ENCODE measurements at places on chromosomes 11 and 22.

GRCh38 chr11:110566577-110566976 is 136.8 kb downstream of the FDX1 start:
- DNase-seq = no peak

DNA sequence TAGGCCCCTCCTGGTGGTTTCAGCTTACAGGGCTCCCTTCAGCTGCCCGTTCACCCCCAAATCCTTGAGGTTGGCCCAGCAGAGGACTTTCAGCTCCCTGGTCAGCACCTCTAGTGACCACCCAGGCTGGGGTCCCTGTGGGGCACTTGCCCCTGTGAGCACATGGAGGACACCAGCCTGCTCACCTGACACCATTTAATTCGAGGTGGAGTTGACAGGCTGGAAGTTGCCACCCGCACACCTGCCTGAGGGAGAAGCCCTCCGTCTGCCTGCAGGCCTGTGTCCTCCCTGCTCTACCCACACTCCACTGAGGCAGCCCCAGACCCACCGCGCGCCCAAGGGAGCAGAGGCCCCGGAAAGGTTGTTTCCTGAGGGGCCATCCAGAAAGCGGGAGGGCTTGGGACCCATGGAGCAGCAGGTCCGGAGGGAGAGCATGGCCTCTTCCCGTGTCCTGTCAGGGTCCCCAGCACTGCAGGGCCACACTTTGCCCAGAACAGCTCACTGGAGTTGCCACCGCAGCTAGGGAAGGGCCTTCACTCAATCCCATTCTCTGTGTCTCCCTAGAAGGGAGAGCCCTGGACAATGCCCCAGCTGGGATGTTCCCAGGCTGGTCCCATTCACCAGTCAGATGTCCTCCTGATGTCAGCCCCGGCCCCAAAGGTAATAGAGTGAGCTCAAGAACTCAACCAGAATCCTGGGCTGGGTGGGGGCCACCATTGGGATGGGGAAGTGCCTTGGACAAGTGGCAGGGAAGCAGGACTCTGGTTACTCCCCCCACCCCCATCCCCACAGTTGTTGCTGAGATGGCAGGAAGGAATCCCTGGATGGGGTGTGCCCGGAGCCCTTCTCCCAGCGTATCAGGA is 82.4 kb downstream of the MED15 start:
- DNase-seq = no peak

GRCh38 chr11:57306940-57307565 is 17.7 kb downstream of the TNKS1BP1 start:
- DNase-seq = no peak

GRCh38 chr11:77515483-77515882 is 41.6 kb upstream of the PAK1 start:
- no peak for DNase-seq

DNA sequence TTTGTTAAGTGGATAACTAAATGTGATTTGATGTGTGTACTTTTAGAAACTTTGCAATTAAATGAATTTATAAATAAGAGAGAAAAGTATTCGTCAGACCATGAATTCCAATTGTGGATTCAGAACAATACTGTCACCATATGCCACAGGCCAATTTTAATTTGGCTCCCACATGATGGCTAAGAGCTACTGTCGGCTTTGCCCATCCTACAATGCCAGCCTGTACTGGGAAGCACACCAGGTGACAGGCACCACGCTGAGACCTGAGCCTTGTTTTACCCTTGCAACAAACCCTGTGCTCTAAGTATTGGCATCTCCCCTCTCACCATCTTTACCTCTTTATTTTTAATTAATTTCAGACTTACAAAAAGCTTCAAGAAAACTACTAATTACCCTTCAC is 14.0 kb downstream of the RAB30 start:
- DNase-seq = no peak

- no peak for DNase-seq
Observed at GRCh38 chr11:72939031-72939430, 124.8 kb downstream of the ATG16L2 start.

GRCh38 chr11:125141178-125141577 is 23.4 kb upstream of the PKNOX2 start:
- no peak for DNase-seq

- DNase-seq = no peak
Observed at GRCh38 chr11:28481616-28482480, 373.7 kb downstream of the METTL15 start.

- no peak for DNase-seq
Observed at GRCh38 chr11:84234011-84234410, 947.8 kb upstream of the CCDC90B start.

GRCh38 chr11:10529279-10529678 is 11.7 kb downstream of the RNF141 start:
- DNase-seq = no peak

DNA sequence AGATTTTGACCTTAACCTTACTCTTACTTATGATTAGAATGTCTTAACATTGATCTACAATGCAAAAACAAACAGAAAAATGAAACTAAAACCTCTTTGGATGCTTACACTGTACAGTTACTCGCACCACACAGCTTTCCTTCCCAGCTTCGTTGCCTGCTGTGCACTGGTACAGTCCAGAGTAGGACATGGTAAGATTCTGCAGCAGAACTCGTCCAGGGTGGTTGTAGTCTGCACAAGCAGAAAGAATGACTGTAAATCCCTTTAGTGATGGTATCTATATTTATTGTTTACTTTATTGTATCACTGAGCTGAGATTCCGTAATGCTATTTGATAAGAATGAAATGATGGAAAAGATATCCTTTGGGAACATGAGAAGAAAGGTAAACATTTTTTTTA is 21.0 kb upstream of the HSPA8 start:
- DNase-seq = no peak

DNA sequence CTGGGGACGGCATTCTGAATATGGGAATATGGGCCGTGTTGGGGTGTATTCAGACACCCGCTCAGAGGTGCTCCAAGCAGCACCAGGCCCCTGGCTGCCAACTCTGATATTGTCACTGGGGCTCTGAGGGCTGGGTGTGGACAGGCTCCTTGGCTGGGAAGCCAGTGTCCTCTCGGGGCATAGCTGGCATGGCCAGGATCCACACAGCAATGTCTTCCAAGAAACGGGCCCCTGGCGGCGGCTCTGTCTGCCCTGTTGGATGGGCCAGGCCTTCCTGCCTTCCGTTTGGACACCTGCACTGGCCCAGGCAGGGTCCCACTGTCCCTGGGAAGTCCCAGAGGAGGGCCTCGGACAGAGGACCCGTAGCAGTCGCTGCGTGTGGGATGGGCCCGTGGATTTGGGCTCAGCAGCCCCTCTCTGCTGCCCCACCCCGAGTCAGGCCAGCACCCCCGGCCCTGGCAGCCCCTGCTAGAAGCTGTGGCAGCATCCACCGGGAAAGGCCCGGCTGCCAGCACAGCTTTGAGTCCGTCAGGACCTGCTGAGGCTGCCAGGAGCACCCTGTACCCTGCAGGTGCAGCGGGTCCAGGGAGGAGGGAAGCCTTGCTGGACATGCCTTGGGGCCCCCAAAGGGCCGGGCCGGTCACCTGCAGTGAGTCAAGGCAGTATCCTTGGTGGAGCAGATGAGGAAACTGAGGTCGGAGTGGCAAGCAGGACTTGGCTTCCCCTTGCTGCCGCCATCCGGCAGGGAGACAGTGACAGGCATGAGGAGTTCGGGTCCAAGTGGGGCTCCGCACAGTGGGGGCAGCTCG is 4.1 kb downstream of the PANX2 start:
- no peak for DNase-seq

- no peak for DNase-seq
Observed at GRCh38 chr11:40134820-40135570, 1324.5 kb downstream of the LRRC4C start.

- DNase-seq = no peak
Observed at GRCh38 chr22:37164505-37164887, 14.8 kb upstream of the IL2RB start.

DNA sequence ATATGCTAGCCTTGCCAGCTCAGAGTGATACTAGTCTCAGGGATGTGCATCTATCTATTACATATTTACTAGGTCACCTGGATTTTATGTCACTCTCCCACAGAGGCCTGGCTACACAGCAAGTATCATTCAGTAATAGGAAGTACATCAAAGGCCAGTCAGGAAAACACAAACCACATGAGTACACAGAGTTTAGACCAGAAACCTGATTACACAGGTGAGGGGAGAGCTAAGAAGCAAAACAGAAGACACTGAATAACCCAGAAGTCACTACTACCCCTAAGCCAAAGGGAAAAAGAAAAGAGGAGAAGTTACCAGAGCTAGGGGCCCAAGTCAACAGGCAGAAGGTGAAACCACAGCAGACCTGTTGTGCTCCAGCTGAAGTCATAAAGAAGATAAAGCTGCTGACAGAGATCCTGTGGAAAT is 13.3 kb downstream of the LPXN start:
- no peak for DNase-seq

DNA sequence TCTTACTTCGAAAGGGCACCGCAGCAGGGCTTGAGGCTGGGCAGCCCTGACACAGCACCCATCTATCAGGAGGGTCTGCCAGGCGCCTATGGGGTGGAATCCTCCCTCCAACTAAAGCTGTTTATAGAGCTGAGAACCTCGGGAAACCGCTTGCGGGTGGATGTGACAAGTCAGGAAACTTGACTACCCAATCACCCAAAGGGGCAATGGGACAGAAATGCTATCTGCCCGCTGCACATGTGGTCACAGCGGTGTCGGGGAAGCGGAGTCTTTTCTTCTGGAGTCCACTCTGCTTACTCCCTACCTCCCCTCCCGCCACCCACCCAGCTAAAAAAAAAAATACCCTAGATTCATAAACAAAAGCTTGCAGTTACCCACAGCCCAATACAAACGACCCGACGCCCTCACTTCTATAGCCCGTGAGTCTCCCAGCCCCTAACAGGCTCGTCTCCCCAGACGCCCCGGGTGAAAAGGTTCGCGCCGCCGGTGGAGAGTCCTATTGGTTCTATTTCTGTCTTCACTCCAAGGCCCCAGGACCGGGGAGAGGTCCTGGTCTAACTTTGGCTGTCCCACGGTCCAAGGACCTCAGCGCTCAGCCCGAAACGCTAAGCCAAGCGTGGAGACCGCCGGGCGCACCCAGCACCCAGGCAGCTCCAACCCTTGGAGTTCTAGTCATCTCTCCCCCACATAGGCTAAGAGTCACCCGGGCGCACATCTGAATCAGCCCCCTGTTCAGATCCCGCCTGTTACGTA is 1.4 kb downstream of the TRPC6 start:
- DNase-seq = no peak

DNA sequence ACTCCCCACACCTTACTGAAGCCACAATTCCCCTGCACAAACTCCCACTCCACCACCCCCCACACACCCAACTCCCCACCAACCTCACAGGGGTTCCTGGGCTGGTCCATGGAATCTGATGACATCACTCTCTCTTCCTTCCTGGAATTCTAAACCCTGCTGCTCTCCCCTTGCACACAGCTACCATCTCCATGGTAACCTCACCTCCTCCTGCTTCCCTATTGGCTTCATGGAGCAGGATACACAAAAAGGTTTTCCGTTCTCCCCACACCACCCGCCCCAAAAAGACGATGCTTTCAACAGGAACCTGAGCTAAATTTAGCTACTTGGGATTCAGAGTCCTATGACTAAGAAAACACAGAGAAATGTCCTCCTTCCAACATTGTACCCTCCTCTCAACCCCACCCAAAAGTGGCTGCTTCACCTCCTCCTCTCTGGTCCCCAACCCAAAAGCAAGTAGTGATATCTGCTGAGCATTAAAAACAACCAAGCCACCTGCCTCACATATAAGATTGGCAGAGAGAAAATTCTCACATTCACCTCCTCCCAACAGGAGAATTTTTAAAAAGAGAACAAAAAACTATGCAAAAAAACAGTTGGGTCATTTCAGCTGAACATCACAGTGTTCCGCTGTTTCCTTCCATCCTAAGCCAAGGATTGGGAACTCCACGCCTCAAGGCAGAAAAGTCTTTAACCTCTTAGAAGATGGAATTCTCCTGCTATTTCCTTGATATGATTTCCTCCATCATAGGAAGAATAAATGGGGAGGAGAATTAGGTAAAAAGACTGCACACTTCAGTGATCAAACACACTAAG is 66.9 kb downstream of the RBFOX2 start:
- no peak for DNase-seq

GRCh38 chr11:130163346-130164220 is 4.0 kb downstream of the ST14 start:
- DNase-seq = no peak

- DNase-seq = no peak
Observed at GRCh38 chr11:133898031-133898769, 52.9 kb upstream of the SPATA19 start.

DNA sequence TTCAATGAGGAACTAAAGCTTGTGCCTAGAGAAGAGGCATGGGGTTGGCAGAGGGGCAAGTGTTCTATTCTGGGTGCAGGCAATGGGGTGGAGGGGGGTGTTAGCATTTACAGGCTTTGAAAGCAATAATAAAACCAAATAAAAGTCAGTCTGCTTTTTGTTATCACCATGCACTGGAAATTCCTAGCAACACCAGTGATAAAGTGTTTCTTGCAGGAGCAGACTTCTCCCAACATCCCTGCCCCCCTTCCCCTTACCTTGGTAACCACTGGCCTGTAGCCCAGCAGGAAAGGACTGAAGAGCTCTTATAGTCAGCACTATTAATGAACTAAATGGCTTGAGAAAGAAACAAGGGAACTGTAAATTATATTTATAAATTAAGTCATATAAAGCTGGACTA is 65.2 kb upstream of the SESN3 start:
- no peak for DNase-seq

DNA sequence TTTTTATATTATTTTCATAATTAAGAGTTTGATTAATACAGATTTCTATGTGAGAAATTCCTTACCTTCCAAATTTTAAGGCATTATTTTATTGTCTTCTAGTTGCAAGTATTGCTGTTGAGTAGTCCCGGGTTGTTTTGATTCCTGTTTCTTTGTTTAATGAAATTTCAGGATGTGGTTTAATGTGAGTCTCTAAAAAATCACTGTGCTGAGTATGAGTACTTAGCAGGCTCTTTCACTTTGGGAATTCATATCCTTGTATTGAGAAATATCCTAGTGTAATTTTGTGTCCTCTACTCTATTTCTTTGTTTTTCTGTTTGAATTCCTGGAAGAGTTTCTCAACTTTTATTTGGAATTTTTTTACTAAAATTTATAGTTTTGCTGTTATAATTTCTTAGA is 113.2 kb downstream of the TMEM135 start:
- no peak for DNase-seq

GRCh38 chr22:39368461-39368911 is 18.7 kb downstream of the SYNGR1 start:
- DNase-seq = no peak

DNA sequence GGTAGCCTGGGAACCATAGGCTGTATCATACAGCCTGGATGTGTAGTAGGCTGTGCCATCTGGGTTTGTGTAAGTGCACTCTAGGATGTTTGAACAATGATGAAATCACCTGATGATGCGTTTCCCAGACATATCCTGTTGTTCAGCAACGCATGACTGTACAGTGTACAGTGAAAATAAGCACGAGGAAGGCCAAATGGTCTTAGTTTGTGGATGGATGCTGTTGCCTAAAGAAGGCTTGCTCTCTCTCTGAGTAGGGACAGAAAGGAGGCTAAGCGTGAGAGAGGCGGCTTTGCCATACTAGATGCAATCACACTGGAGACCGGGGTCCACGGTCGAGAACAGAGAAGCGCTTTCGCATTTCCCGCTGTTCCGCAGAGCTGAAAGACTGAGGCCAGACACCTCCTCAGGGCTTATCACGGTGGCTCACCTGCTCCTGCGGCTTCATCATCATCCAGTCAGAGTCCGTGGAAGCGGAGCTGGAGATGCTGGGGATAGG is 27.6 kb upstream of the APLP2 start:
- peak; percentile 63 for DNase-seq

Data from CD4-positive, alpha-beta T cell (primary cell).